ENCODE measurements at places on chromosomes 6 and 20. TPM values are rescaled to one million over a fixed set of nuclear protein-coding genes. Genes with fewer than 3 reads are reported as not detected.

The NKX2-4 gene
- total RNA-seq: not detected

The SLC17A9 gene
- 21.4 TPM for total RNA-seq

The CLVS2 gene
- not detected for total RNA-seq

The SPAG4 gene
- total RNA-seq: 11.8 TPM

The TMEM181 gene
- 16.9 TPM for total RNA-seq

The BTN1A1 gene
- total RNA-seq: not detected

The PCNA gene
- 429 TPM for total RNA-seq

The CCR6 gene
- total RNA-seq: not detected

The PCED1A gene
- 29.2 TPM for total RNA-seq

The SNRPB gene
- total RNA-seq: 513 TPM

The SLC2A10 gene
- total RNA-seq: not detected

The RAB44 gene
- not detected for total RNA-seq

The CDH22 gene
- not detected for total RNA-seq

The ULBP1 gene
- total RNA-seq: 0.41 TPM

The GNAS-AS1 gene
- 1.9 TPM for total RNA-seq

The PPIL6 gene
- not detected for total RNA-seq

The KCNQ5 gene
- total RNA-seq: 15.3 TPM

The SCGN gene
- not detected for total RNA-seq

The PRSS35 gene
- not detected for total RNA-seq

The TNFRSF21 gene
- 2.8 TPM for total RNA-seq

The HCRTR2 gene
- not detected for total RNA-seq

The ZNF451 gene
- 57.7 TPM for total RNA-seq

The PGC gene
- not detected for total RNA-seq

The C6orf52 gene
- total RNA-seq: 1.7 TPM

The ZNF184 gene
- 8.4 TPM for total RNA-seq

The FABP7 gene
- total RNA-seq: not detected

The PRR18 gene
- 0.14 TPM for total RNA-seq

The SERPINB1 gene
- total RNA-seq: 102 TPM

The GZF1 gene
- 9.6 TPM for total RNA-seq

The SAPCD1 gene
- total RNA-seq: 16.4 TPM

The ARMH2 gene
- not detected for total RNA-seq

The MYLK2 gene
- total RNA-seq: 0.51 TPM

The BTNL2 gene
- total RNA-seq: not detected

The ADTRP gene
- total RNA-seq: 0.67 TPM

The HLA-DOA gene
- 0.37 TPM for total RNA-seq

The PROKR2 gene
- total RNA-seq: not detected

The MAP1LC3A gene
- 2.4 TPM for total RNA-seq

The COMMD7 gene
- 55.7 TPM for total RNA-seq

The NECAB3 gene
- total RNA-seq: 30.1 TPM

The FRK gene
- 0.05 TPM for total RNA-seq

The IL17A gene
- not detected for total RNA-seq

The EDN1 gene
- total RNA-seq: 0.09 TPM

The RAET1E gene
- total RNA-seq: not detected

The PAX1 gene
- total RNA-seq: not detected

The CDSN gene
- total RNA-seq: not detected

The SGK2 gene
- total RNA-seq: 0.25 TPM

The WFDC10B gene
- not detected for total RNA-seq

The STK38 gene
- 25.0 TPM for total RNA-seq
